ENCODE measurements at places on chromosomes 7 and 10.

GRCh38 chr7:117229350-117229749 is 93.5 kb downstream of the WNT2 start:
- no peak for DNase-seq

GRCh38 chr7:2932402-2933251 is 88.5 kb upstream of the GNA12 start:
- DNase-seq, result no peak

DNA sequence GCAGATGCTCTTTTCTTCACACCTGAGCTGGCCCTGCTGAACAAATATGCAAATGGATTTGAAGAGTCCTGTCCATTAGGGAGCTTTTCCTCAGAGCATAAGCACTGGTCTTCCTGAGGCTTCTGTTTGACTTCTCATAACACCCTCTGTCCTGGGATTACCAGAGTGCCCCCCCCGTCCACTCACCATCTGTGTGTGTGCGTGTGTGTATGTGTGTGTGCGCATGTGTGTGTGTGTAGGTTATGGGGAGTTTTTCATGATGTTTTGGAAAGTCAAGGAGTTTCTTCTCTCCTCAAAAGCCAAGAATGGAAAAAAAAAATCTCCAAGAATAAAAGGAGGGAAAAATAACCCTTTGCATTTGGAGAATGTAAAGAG is 57.7 kb upstream of the COMTD1 start:
- DNase-seq, result no peak

GRCh38 chr7:140384894-140385545 is 13.3 kb downstream of the SLC37A3 start:
- DNase-seq, result no peak

- DNase-seq, result no peak
Measured at GRCh38 chr10:82409671-82410070, 534.7 kb downstream of the NRG3 start.

GRCh38 chr7:29309041-29309854 is 114.7 kb downstream of the CHN2 start:
- no peak for DNase-seq
